ENCODE measurements at places on chromosomes 2 and 18.

- DNase-seq = no peak
- no peaks in the 10 kb centered on the region for H3K4me1 ChIP-seq
- no peak overlapping the region for H3K4me3 ChIP-seq
- no peaks in the 10 kb centered on the region for H3K27me3 ChIP-seq
These were observed 26.1 kb upstream of the CYP26B1 start for GRCh38 chr2:72173640-72174321.

DNA sequence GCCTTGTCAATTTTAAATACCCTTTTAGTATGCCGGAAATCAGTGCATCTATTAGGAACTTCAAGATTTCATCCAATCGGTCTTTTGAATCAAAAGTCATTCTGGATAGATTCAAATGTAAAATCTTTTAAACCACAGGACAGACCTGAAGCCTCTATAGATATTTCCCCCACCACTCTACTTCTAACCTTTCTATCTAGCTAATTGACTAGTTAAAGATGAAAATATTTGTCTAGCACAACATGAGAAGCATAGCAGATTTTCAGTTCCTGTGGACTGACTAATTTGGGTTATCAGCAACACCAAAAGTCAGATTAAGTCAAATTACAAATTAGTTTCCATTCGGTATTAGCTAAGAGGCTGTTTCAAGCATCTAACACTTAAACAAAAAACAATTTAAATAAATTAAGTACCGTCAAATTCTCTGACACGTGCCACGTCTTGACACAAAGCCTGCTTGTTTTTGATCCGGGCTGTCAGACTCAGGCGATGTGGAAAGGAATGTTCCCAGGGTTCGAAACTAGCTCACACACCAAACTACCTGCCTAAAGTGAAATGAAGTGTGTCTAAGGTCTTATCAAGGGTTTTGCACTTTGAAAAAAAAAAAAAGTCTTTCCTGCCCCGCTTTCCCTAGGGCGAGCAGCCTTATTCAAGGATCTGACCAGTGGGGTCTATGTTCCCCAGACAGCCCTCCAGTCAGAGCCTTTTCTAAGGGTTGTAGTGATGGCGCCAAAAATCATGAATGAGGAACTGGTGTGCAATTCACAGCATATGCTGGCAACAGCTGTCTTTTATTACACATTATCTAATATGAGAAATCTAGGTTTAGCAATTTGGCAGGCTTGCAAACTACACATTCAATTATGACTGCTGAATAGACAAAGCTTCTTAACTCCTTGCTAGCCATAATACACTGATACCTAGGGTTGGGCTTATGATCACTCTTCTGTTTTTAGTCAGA lies 4.7 kb downstream of the CYTIP start:
- peak; percentile 17 for DNase-seq
- peak overlapping the region; percentile 86 for H3K4me3 ChIP-seq
- peaks cover 29% of the 10 kb centered on the region for H3K36me3 ChIP-seq
- peak overlapping the region; percentile 97 for H3K27ac ChIP-seq
- peaks cover 43% of the 10 kb centered on the region for H3K4me1 ChIP-seq
- H3K27me3 ChIP-seq = no peaks in the 10 kb centered on the region

- no peak for DNase-seq
- peaks cover 6% of the 10 kb centered on the region for H3K4me1 ChIP-seq
- no peak overlapping the region for H3K27ac ChIP-seq
- H3K4me3 ChIP-seq = no peak overlapping the region
These were observed 69.1 kb downstream of the IRS1 start for GRCh38 chr2:226730481-226730880.

GRCh38 chr2:170530284-170530745 lies 184.8 kb upstream of the SP5 start:
- H3K4me1 ChIP-seq = no peaks in the 10 kb centered on the region
- no peaks in the 10 kb centered on the region for H3K36me3 ChIP-seq
- H3K27me3 ChIP-seq = peaks cover 7% of the 10 kb centered on the region
- no peak overlapping the region for H3K27ac ChIP-seq
- DNase-seq = no peak
- no peak overlapping the region for H3K4me3 ChIP-seq

- DNase-seq = no peak
- peaks cover 13% of the 10 kb centered on the region for H3K4me1 ChIP-seq
- peaks cover 14% of the 10 kb centered on the region for H3K36me3 ChIP-seq
- H3K27me3 ChIP-seq = no peaks in the 10 kb centered on the region
- H3K27ac ChIP-seq = no peak overlapping the region
These were observed 90.3 kb downstream of the ROCK2 start for GRCh38 chr2:11254100-11254536.

DNA sequence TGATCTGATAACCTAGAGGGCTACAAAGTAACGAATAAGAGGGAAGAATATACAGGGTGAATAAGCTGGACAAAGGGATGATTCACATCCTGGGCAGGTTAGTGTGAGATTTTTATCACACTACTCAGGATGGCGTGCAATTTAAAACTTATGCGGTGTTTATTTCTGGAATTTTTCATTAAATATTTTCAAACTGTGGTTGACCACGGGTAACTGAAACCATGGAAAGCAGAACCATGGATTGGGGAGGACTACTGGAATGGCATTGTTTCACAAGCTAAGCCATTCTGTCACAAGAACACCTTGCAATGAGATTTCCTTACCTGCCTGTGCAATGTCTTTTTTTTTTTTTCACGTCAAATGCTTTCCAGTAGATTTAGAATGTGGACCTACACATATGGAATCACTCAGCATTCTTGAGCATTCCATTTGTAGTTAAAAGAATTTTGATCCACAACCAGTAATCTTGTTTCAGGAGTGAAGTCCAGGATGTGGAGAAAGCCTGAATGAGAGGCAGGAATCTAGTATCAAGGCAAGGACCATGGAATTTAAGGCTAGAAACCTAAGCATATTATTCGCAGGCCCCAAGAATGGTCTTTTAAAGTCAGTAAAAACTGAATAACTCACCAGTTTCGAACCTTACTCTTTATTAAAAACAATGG lies 8.0 kb upstream of the CDK15 start:
- H3K4me3 ChIP-seq = no peak overlapping the region
- H3K36me3 ChIP-seq = no peaks in the 10 kb centered on the region
- peaks cover 12% of the 10 kb centered on the region for H3K27me3 ChIP-seq
- H3K27ac ChIP-seq = no peak overlapping the region
- DNase-seq = no peak

DNA sequence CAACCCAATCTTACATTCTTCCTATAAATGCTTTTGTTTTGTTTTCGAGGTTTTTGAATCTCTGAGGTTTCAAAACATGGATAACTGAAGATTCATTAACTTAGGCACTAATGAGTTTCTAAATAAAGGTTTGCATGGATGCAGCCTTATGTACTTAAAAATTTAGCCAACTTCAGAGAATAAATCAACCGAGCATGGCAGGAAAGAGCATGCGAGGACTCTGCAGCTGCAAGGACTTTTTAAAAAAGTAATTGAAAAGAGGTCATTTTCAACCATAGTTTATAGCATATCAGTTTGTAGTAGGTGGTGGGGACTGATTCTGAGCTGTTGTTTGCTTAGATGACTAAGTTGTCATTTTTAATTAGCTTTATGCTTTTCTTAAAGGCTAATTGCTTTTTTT lies 567.0 kb upstream of the ZEB2 start:
- no peak overlapping the region for H3K27ac ChIP-seq
- no peak overlapping the region for H3K4me3 ChIP-seq
- H3K4me1 ChIP-seq = no peaks in the 10 kb centered on the region
- no peak for DNase-seq
- H3K27me3 ChIP-seq = no peaks in the 10 kb centered on the region

DNA sequence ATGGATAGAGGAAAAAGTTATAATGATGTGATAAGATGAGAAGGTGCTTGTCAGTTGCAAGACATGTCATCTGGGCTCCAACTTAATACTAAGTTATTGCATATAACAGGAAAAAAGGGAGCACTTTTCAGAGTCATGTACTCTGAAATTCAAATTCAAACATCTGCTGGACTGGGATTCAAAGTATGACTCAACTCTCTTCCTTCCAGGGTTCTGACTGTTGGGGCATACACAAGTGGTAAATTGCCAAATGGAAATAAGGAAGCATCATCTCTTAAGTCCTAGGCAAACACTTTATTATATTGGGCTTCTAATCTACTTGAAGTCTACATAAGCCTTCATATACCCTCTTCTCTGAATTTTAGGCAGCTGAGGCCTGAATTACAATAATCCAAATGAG lies 44.9 kb downstream of the ZBTB14 start:
- no peaks in the 10 kb centered on the region for H3K4me1 ChIP-seq
- H3K4me3 ChIP-seq = no peak overlapping the region
- DNase-seq = no peak
- no peaks in the 10 kb centered on the region for H3K36me3 ChIP-seq
- H3K27ac ChIP-seq = no peak overlapping the region
- H3K27me3 ChIP-seq = peaks cover 3% of the 10 kb centered on the region

DNA sequence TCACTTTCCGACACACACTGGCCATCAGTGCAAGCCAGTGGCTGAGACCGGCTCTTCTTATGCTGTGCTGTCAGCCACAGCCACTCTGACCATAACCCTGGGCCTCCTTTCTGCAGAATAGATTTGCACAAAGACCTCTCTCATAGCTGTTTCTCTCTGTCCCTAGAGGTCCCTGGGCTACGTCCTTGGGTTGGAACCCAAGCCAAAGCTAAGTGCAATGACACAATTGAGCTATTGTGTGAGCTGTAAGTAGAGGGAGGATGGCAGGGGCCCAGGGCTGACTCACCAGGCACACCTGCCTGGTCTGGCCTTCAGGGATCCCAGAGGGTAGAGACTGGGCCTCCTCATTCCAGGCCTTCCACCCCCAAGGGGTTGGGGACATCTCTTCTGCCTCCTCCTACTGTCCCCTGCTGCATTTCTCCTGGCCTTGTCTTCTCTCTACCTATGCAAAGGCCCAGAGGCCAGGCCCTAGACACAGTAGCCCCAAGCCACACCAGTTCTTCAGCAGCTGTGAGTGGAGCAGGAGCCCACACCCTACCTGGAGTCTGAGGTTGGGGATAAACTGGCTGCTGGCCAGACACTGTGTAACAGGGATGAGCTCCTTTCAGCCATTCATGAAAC lies 174.6 kb downstream of the NCK2 start:
- no peaks in the 10 kb centered on the region for H3K27me3 ChIP-seq
- H3K36me3 ChIP-seq = peaks cover 7% of the 10 kb centered on the region
- no peak for DNase-seq
- H3K4me3 ChIP-seq = no peak overlapping the region
- no peak overlapping the region for H3K27ac ChIP-seq

- H3K4me1 ChIP-seq = peaks cover 5% of the 10 kb centered on the region
- no peaks in the 10 kb centered on the region for H3K36me3 ChIP-seq
- no peak for DNase-seq
- no peak overlapping the region for H3K27ac ChIP-seq
These were observed 31.0 kb downstream of the CELF4 start for GRCh38 chr18:37534627-37535026.

- peaks cover 3% of the 10 kb centered on the region for H3K4me1 ChIP-seq
- H3K27me3 ChIP-seq = no peaks in the 10 kb centered on the region
- no peak overlapping the region for H3K4me3 ChIP-seq
- peaks cover 29% of the 10 kb centered on the region for H3K36me3 ChIP-seq
- H3K27ac ChIP-seq = no peak overlapping the region
These were observed 183.9 kb downstream of the EIPR1 start for GRCh38 chr2:3193443-3194330.

DNA sequence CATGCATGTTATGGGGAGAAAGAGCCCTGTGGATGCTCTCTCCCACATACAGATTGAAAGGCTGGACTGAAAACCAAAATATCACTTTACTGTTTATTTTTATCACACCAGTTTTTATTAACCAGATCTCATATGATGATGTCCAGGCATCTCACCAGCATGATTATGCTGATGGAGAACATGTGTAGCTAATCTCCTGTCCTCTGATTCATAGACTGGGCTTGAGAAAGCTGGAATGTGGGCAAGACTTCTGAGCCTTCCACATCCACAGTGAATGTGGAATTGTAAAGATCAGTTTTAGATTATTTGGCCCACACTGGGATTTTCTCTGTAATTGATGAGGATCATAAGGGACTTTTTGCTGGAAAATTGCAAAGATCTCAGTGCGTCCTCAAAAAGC lies 137.9 kb downstream of the ICOS start:
- H3K36me3 ChIP-seq = no peaks in the 10 kb centered on the region
- H3K27me3 ChIP-seq = peaks cover 6% of the 10 kb centered on the region
- no peak overlapping the region for H3K4me3 ChIP-seq
- H3K4me1 ChIP-seq = no peaks in the 10 kb centered on the region
- H3K27ac ChIP-seq = no peak overlapping the region
- DNase-seq = no peak

DNA sequence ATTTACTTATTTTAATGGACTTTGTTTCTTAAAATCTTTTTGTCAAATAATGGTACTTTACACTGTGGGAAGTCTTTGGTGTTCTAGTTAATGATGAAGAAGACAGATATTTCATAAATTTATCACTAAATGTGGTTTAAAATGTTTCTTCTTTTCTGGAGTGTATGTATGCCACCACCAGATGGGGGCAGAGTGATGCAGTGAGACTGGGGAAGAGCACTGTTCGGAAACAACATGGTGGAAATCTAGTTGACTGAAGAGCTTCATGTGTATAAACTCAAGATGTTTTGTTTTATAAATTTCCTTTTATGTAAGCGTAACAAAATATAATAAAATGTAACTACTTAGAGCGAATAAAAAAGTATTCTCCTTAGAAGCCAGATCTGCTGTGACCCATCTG lies 195.1 kb downstream of the KCNE4 start:
- no peaks in the 10 kb centered on the region for H3K4me1 ChIP-seq
- DNase-seq = no peak
- no peaks in the 10 kb centered on the region for H3K27me3 ChIP-seq

Measured in memory B cell (primary cell).